NCI-H1930 (cell line): ENCODE measurements at places on chromosomes 3 and 15.

GRCh38 chr3:134485075-134485717 is 589 bp downstream of the ANAPC13 start:
- DNase-seq = no peak

GRCh38 chr3:50189274-50189673 is 2.1 kb upstream of the GNAT1 start:
- DNase-seq = peak; percentile 31

GRCh38 chr3:60854791-60855190 is 396.5 kb downstream of the FHIT start:
- no peak for DNase-seq

DNA sequence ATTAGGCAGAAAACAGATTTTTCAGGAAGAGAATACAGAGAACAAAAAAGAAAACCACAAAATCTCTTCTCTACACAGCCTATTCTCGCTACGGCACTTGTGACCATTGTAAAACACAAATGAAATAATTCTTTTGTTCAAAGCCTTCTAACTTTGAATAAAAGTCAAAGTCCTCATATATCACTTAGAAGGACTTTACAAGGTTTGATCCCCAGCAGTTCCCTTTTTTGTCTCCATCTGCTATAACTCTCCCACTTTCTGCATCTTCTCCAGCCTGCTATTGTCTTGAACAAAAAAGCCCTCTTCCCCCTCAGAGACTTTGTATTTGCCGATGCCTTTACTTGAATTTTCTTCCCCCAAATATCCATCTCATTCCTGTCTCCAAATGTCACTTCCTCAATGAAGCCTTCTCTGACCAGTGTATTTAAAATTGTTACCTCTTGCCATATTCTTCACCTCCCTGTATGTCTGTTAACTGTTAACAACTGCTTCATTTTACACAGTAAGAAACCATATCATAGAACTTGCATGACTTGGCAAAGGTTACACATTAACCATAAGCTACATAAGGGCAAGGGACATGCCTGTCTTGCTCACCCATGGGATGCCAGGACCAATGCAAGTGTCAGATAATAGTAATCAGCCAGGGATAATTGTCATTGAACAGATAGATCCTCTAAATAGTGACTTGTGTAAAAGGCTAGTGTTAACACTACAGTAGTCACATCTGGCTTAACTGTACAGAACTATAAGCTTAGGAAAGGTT is 122.4 kb downstream of the CBLB start:
- no peak for DNase-seq

DNA sequence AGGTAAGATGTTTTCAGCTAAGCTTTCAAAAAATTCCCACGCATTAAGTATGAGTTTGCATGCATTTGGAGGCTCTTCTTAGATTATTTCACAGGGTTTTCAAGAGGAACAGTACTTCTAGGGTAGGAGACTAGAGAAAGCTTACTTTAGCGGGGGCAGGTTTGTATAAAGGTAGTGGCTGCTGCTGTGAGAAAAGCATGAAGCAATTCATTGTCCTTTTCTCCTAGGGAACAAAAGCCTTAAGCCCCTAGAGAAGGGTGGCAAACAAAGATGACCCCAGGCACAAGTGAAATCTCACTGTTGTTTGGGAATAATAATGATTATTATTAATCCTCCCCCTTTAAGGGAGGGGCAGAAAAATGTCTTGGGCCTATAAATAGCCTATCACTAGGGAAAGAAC is 310.7 kb downstream of the DIPK2A start:
- DNase-seq = no peak

DNA sequence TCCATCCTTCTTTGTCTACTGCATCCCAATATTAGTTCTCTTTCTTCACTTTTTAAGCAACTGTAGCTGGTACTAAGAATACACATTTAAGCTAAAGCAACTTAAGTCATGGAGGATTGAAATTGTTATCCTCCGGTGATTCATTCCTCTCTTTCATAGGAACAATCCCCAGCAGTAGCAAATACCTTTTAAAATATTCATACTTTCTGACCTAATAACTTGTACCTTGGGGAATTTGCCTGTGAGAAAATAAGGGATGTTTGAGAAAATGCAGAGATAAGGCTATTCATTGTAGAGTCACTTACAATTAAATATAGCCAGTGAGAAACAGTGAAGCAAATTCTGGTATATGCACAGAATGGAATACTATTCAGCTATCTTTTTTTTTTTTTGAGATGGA is 66.0 kb downstream of the VPS13C start:
- no peak for DNase-seq

- DNase-seq = no peak
These were observed 25.7 kb upstream of the GALNT15 start for GRCh38 chr3:16148783-16149182.

GRCh38 chr3:183156266-183156665 is 6.3 kb downstream of the LAMP3 start:
- no peak for DNase-seq

GRCh38 chr3:105328338-105328730 is 38.4 kb upstream of the ALCAM start:
- no peak for DNase-seq

- no peak for DNase-seq
These were observed 10.7 kb downstream of the SCG5 start for GRCh38 chr15:32652178-32652577.

GRCh38 chr15:26772154-26773066 is at the start of gene GABRB3:
GABRB3 (minus strand) TSS chr15:26773066.
- DNase-seq = no peak

DNA sequence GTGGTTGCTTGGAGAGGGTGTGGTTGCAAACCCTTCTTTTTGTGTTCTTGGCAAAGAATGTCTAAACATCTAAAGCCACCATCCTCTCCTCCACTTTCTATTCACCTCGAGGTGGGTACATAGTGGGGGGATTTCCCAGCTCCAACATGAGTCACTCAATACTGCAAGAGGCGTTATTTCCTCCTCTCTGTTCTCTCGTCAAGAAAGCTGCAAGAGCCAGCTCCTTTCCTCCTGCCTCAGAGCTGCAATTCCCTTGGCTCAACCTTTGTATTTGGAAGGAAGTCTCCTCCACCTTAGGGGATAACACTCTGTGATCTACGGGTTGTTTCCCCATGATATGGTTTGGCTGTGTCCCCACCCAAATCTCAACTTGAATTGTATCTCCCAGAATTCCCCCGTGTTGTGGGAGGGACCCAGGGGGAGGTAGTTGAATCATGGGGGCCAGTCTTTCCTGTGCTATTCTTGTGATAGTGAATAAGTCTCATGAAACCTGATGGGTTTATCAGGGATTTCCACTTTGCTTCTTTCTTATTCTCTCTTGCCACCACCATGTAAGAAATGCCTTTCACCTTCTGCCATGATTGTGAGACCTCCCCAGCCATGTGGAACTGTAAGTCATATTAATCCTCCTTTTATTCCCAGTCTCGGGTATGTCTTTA is 138.4 kb downstream of the PLCL2 start:
- no peak for DNase-seq

- peak; percentile 7 for DNase-seq
These were observed 10.2 kb downstream of the MRPS22 start for GRCh38 chr3:139353920-139354556.

GRCh38 chr15:68318931-68319909 is 41.7 kb downstream of the FEM1B start:
- DNase-seq = no peak

- DNase-seq = no peak
These were observed 21.2 kb upstream of the LMOD3 start for GRCh38 chr3:69143612-69144011.

DNA sequence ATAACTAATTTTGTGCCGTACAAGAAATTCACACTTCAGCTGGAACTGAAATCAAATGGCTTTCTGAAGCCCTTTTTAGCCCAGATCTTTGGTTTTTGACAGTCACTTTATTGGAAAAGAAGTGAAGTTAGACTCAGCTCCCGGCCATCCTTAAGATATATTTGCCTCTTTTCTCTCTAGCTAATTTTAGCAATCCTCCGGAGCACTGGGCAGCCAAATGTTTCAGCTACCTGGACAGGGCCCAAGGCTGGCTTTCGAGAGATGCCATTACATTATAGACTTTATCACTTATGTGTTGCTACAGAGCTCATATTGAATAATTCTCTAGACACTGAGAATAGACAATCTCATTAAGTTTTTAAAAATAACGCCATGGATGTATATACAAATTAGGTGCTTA is 28.5 kb upstream of the RPL39L start:
- DNase-seq = no peak

DNA sequence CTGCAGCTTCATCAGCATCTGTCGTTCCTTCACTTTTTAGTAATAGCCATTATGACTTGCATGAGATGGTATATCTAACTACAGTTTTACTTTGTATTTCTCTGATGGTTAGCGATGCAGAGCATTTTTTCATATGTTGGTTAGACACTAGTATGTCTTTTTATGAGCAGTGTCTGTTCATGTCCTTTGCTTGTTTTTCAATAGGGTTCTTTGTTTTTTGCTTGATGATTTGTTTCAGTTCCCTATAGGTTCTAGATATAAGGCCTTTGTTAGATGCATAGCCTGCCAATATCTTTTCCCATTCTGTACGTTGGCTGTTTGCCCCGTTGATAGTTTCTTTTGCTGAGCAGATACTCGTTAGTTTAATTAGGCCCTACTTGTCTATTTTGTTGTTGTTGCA is 487.2 kb upstream of the BCHE start:
- no peak for DNase-seq

- no peak for DNase-seq
These were observed 842.8 kb upstream of the EPHA6 start for GRCh38 chr3:95971573-95971972.
